ENCODE measurements at places on chromosomes 7 and 10.

DNA sequence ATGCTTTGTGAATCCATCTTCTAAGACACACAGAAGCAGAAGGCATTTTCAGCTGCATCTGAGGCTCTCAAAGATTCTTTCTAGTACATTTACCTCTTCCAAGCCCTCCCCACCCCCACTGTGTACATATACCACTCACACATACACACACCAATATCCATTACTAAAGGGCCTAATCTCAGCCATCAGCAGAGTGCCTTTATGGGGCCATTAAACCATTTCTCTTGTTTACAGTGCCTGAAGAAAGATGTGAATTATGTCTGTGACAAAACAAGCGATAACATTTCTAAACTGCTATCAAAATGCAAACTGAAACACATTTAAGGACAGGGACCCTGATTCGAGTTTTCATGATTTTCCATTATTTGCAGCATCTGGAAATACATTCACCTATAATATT lies 40.0 kb downstream of the ETV1 start:
- no peak for DNase-seq

DNA sequence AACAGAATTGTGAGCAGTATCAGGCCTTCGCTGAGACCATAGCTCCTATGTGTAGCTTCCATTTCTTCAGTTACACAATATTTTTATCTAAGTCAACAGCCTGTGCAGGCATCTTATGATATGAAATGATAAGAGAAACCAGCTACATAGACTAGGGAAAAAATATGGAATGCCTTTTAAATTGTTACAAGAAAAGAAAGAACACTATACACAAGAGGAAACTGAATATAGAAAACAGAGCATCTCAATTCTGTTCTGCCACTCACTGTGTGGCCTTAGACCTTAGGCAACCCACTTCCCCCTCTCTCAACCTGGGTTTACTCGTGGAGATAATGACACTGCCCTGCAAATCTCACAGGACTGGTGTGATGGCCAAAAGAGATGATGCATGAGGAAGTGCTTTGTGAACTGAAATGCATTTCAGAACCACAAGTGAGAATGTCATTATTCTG lies 132.9 kb downstream of the LRRN3 start:
- no peak for DNase-seq

- DNase-seq: no peak
These were observed 69.3 kb upstream of the EEPD1 start for GRCh38 chr7:36083626-36084380.

DNA sequence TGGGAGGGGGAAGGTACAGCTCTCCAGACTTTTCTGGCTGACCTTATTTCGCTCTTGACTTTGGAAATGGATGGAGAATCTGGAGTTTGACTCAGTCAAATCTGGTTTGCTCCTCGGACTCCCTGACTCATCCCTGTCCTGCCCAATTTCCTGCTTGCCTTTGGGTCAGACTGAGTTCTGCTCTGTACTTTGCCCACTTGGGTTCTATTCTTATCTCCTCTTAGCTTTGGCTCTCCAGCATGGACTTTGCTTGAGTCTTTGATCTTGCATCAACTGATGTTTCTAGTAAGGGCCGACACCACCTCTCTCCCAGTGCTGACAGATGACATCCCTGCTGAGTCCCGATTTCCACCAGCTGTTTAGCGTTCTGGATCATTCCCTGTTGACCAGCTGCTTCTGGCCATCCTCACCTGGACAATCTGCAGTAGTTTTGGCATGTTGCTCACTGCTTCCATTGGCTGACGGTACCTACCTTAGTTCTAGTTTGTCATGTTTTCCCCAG lies 335.3 kb downstream of the SUGCT start:
- no peak for DNase-seq
